ENCODE measurements at places on chromosomes 7 and 10.
A peak's percentile ranks its signal among the peaks of the same experiment; 100 is the strongest.

GRCh38 chr7:98265841-98266271 is 13.8 kb upstream of the TECPR1 start:
- peak; percentile 54 for ATAC-seq

- ATAC-seq, result no peak
These were observed 129.8 kb downstream of the BUB3 start for GRCh38 chr10:123284022-123284421.

DNA sequence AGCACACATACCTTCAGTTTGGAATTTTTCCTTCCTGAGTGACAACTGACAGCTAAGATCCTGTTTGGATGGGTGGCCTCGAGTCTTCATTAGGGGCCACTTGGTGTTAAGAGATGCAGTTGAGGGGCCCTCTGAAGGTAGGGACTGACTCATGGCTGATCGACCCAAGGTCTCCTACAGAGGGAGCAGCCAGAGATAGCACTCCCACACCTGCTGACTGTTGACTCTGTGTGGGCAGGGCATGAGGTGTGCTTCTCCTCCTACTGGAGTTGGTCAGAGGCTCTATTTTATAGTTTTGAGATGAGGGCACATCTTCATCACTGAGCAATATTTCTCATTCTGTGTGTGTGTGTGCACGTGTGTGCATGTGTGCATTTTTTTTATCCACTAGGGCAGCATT is 378.8 kb upstream of the PODXL start:
- ATAC-seq, result no peak

GRCh38 chr7:89023877-89024276 is 228.3 kb upstream of the TEX47 start:
- ATAC-seq, result no peak

DNA sequence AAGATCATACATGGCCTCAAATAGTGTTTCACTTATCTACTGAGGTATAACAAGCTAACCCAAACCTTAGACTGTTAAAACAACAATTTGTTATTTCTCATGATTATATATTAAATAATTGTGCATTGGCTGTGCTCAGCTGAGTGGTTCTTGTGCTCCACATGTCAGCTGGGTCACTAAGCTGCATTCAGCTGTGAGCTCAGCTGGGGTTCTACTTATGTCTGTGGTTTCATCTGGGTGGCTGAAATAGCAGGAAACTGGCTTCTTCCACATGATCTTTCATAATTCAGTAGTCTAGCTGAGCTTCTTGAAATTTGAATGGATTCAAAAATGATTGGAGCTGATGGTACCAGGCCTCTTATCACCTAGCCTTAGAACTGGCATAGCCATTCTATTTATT is 181.8 kb upstream of the CSTF2T start:
- ATAC-seq, result no peak

DNA sequence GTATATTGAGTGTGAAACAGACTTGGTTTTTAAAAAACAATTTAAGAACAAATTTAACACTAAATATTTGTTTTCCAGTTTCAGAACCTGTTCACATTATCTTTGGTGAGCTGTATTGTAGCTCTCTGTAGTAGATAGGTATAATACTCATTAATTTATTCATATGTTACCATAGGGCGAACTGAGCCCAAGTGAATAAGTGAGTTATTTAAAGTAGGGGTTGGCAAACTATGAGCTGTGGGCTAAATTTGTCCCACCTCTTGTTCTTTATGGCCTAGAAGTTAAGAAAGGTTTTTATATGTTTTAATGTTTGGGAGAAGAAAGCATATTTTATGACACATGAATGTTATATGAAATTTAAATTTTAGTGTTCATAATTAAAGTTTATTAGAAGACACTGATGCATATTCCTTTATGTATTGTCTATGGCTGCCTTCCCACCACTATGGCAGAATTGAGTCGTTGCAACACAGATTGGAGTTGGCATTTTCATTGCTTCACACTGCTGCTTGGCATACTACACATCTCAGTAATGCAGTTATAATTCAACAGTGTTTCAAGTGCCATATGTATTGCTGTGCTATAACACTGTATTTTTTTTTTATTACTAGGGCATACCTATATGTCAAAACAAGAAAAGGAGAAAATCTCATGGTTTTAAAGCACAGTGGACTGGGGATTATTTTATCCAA is 146.5 kb downstream of the ADK start:
- no peak for ATAC-seq

GRCh38 chr7:155456738-155457543 is 988 bp upstream of the EN2 start:
- peak; percentile 65 for ATAC-seq

GRCh38 chr7:109579901-109580300 is 1010.2 kb downstream of the DNAJB9 start:
- ATAC-seq, result no peak

DNA sequence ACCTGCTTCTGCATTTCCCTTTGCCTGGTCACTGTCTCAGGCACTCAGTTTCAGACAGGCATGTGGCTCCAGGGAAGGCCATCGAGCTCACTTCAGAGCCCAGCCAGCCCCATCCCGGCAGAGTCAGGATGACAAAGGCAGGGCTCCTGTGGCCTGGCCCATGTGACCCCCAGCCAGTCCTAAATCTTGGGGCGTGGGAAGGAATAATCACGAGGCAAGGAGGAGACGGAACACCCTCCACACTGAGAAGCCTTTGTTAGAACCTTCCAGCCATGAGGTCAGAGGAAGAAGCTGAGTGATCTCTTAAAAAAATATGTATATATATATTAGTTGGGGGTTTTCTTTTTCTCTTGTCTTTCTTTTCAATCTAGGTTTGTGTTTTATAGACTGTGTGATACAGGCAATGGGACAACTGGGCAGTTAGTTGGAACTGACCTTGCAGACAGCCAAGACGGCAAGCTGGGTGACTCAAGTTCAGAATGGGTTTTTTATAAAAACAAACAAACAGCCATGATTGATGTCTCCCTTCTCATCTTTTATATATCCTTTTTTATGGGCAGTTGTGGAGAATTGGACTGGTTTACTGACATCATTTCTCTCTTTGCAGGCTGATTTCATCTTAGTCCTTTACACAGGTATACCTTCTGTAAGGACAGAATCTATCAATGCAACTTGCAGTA is 60.8 kb downstream of the CHN2 start:
- ATAC-seq, result no peak

GRCh38 chr7:120992965-120993494 is 4.5 kb downstream of the CPED1 start:
- no peak for ATAC-seq

GRCh38 chr7:122305475-122306319 is 1.1 kb upstream of the FEZF1 start:
- no peak for ATAC-seq

DNA sequence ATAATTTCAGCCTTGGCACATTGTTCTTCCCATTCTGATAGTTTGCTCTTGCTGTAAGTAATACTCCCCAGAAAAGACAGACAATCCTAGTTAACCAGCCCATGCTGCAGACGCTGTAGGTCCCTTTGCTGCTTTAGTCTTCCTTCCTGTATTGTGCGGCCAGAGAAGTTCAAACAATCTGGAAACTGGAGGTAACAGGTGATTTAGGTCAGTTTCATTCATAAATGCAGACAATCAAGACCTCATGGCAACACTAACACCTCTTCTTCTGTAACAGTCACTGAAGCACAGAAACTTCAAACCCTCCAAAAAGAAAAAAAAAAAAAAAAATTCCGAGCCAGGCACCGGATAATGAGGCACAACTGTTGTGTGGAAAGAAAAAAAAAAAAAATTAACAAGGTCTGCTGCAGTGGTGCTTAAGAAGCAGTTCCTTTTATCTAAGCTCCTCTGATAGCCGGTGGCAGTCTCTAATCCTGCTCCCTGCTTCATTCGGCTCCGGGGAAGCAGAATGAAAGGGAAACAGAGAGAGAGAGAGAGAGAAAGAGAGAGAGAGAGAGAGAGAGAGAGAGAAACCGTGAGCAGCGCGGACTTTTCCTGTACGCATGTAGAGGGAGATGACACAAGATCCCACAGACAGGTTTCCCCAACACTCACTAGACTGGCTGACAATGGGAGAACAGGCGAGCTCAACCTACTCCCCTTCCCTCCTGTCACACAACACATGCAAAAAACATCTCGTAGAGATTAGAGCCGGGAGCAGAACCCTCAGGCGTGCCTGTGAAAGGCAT is at the start of gene SEMA3A:
Gene SEMA3A, minus strand, starts transcription at position 306 of the 788 bp plus-strand sequence. Its CDS starts 203 bp downstream, at position 103.
- peak; percentile 84 for ATAC-seq
